Stimulated activated CD8-positive, alpha-beta memory T cell treated with anti-CD3 and anti-CD28 coated beads, Interleukin-12 subunit alpha, Interleukin-12 subunit beta, amount 100 ng/mL, for 1 hour (primary cell): ENCODE measurements at places on chromosomes 2 and 18.

- no peak for DNase-seq
These were observed 194.9 kb upstream of the CHAC2 start for GRCh38 chr2:53572696-53573095.

- DNase-seq, result no peak
These were observed 368.1 kb upstream of the HNRNPA3 start for GRCh38 chr2:176844461-176844860.

- no peak for DNase-seq
These were observed 115.6 kb downstream of the STPG4 start for GRCh38 chr2:47039489-47039870.

GRCh38 chr2:41903474-41904135 is 144.2 kb upstream of the PKDCC start:
- no peak for DNase-seq

- DNase-seq, result no peak
These were observed 77.0 kb downstream of the ZSWIM2 start for GRCh38 chr2:186771850-186772463.

- no peak for DNase-seq
These were observed 60.0 kb downstream of the PIKFYVE start for GRCh38 chr2:208326016-208326415.

DNA sequence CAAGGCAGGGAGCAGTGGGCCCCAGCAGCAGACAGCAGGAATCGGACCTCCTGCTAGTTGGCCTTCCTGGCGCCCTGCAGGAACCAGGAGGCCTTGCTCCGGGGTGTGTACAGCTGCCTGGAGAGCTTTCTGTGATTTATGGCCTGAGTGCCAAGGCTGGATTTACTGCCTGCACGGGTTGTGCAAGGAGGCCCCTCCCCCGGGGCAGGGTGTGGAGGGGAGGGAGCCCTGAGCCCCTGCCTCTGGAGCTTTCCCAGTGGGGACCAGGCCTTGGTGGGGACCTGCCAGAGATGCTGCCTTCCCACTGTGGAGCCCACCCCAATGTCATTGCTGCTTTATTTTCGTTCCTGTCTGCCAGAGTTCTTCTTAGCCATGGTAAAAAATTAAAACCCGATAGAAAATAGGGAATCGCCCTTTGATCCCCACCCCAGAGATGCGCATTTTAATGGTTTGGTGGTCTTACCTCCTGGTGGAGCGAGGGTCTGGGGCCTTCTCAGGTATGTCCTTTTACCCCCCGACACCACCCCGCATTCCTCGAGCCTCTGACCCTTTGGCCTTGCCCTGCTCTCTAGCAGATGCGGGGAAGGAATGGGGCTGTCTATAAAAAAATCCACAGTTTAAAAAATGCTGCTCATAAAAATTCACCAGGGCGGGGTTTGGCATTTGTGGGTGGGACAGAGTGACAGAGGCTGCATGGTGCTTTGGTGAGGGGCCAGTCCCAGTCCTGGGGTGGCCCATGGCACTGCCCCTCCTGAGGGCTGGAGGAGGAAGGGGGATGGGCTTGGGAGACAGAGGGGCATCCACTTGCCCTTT is 6.9 kb upstream of the RALB start:
- no peak for DNase-seq

- DNase-seq, result no peak
These were observed 10.6 kb upstream of the MSH6 start for GRCh38 chr2:47772343-47772742.

GRCh38 chr2:48852938-48853337 is 97.4 kb upstream of the LHCGR start:
- no peak for DNase-seq

DNA sequence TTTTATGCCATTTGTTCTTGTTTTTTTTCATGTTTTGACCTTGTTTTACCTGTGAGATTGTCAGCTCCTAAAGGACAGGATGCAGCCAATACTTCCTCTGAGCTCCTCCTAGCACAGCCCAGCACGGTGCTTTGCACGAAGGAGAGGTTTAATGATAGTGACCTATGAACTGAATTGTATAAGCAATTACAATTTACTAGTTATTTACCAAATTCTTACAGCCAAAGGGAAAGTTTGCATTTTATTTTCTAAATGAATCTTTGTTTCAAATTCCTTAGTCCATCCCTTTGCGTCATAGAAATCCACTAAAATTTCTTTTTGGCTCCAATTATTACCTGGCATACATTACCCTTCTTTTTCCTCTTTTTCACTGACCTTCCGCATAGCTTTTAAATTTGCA is 326.1 kb downstream of the TDRD15 start:
- DNase-seq, result no peak
